ENCODE measurements at places on chromosomes 4 and X.

- peak; percentile 70 for DNase-seq
Measured at GRCh38 chr4:39353478-39354253, 12.5 kb downstream of the RFC1 start.

GRCh38 chr4:140427919-140428471, 547 bp upstream of the CLGN start:
- DNase-seq: no peak

DNA sequence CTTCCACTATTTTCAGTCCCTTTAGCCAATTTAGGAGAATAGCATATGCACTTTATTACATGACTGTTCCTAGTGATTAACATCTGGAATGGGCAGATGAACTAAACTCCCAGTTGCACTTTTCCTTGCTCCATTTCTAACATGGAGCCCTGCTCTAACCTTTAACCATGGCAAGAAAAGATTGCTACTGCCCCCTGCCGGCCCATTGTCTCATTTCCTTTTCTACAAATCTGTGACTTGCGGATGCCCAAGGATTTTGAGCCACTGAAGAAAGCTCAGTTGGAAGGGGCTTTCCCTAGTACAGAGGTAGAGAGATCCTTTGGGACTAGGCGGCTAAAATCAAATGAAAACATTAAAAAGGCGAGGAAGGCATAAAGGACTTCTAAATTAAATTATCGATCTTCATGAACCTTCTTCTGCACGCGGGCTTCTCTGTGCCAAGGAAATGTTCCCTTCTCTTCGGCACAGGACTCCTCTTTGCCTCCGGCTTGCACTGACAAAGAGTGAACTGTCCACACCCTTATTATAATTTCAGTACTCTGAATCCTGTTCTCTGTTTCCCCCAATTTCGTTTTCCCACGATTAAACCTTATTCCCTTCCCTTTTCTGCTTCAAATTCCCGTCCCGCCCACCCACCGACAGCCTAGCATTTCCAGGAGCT, 577 bp upstream of the GLRA2 start:
- DNase-seq: peak; percentile 58

DNA sequence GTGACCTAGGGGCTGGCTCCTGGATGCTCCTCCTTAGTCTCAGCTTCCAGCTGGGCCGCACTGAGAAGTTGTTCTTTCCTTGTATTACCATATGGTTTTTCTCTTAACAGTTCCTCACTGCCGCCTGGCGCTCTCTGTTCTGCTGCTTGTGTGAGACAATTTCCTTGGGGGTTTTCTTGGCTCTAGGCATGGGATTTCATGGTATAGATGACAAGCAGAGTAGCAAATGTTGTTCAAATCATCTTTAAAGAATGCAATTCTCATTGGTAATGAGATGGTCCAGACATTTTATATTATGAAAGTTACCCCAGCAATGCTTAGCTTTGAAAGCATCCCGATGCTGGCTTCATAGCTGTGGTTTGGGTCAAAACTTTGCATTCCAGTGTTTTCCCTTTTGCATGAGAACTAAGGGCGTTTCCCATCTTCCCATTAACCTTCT, 37.6 kb downstream of the SEPTIN11 start:
- peak; percentile 99 for DNase-seq

- DNase-seq: peak; percentile 42
Measured at GRCh38 chrX:148658115-148658730, 157.8 kb downstream of the AFF2 start.

GRCh38 chrX:101108284-101108683, 10.3 kb downstream of the CENPI start:
- DNase-seq: peak; percentile 53

DNA sequence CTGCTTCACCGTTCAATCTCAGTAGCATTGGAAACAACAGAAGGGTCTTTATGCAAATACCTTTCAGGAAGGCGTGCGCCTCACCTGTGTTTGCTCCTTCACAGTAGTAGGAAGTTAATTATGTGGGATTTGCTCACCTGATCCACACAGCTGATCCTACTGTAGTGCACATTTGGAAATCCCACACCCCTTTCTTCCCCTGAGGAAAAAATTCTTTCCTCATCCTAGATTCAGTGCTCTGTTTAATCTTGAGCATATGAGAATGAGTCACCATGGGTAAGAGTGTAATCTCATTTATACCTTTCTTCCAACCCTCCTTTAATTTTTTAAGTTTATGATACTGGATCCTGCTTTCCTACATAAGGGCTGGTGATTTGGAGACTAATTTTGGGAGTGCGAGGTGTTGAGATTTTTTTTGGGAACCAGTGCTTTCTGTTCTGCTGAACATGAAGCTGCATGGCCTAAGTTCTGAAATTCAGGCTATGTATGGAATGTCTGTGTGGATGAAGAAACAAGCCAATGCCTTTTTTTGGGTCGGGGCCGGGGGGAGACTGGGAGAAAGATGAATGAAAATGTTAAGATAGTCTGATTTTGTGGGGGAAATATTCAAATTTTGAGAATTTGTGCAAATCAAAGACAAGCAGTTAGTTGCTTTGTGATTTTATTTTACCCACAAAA, 19.0 kb downstream of the GAB1 start:
- DNase-seq: no peak

GRCh38 chr4:182823576-182823975, 93.6 kb downstream of the DCTD start:
- no peak for DNase-seq

- peak; percentile 51 for DNase-seq
Measured at GRCh38 chrX:70454441-70455365, 10.1 kb downstream of the DLG3 start.

DNA sequence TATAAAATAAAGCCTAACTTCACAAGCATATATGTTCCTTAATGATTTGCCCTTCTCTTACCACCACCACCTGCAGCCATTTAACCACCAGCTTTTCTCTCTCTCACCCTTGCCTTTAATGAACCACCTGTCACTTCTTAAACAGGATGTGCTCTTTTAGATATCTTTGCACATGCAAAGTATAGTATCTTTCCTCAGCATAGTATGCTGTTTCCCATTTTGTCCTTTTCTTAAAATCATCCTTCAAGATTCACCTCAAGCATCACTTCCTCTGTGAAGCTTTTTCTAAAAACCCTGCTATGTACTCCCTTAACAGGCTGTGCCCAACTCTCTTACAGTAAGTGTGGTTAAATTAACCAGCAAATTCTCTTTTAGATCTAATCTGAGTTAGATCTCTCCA, 8.2 kb upstream of the CNOT6L start:
- DNase-seq: no peak

- DNase-seq: no peak
Measured at GRCh38 chr4:73866246-73866645, 2.9 kb upstream of the CXCL1 start.

DNA sequence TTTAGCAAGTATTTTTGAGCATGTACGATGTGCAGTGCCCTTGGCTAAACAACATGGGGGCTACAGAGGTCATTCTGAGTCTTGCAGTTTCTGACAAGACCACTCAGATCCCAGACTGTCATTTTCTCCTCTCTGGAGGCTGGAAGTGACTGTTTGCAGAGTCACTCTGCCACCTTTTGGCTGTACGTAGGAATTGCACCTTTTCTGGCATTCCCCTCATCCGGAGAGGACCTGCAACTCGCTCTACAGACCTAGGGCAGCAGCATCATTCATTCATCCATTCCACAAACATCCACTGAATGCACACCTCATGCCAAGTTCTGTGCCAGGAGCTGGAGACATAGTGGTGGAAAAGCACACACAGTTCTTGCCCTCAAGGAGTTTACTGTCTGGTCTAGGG, 160.4 kb upstream of the GPR101 start:
- DNase-seq: peak; percentile 28

DNA sequence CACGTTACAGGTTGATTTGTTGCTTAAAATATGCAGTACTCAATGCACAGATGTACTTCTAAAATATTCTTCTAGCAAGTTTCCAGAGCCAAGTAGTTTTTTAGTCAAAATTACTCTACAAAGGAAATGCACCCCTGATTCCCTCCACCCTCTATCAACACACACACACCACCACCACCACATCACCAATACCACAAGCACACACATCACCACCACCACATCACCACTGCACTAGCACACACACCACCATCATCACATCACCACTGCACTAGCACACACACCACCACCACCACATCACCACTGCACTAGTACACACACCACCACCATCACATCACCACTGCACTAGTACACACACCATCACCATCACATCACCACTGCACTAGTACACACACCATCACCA, 105.2 kb upstream of the FRG1 start:
- DNase-seq: no peak

DNA sequence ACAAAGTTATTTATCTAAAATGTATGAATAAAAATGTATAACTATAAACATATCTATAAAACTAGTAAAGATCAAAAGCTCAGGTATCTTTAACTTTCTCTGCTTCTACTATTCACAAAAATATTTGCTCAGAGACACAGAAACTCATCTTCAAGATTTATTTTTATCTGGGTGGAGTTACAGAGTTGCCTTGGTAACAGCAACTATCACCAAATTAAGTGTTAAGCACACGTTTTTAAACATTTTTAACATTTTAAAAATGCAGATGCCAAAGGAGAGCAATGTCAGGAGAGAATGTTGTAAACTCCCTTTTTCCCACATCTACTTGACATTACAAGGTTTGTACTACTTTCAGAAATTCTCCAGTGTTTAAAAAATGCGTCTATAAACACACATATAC, 71.4 kb downstream of the SNCA start:
- no peak for DNase-seq

DNA sequence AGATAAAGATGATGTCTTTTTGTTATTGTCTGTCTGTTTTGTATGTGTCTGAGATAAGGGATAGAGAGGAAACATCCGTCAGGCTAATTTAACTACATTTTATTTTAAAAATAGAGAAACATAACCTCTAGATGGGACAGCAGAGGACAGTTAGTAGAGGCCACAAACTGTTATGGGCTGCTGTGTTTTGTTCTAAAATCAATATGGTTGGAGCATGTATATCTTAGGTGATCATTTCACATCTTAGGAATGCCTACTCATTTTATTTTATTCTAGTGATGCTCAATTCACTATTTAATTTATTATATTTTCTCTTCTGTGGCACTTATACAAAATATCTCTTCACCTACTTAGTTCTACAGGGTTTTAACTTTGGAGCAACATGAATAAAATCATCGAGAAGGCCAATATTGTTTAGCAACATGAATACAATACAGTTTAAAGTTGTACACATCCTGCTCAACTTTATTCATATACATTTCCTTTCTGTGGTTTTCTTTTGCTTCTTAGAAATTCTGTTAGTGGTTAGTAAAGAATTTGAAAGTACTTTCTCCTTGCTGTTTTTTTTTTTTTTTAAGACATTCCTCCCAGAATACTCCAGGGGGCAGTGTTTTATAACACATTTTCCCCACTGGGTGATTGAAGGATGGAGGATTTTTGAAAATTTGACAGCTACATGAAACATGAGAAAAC, 392.9 kb downstream of the UNC5C start:
- peak; percentile 71 for DNase-seq

Measured in fibroblast of skin of scalp (primary cell).